Stimulated activated CD8-positive, alpha-beta memory T cell treated with anti-CD3 and anti-CD28 coated beads, Interleukin-7, amount 100 ng/mL, for 24 hours (primary cell): ENCODE measurements at places on chromosomes 6 and 20.

- DNase-seq = no peak
Observed at GRCh38 chr20:58690396-58691135, 2.0 kb upstream of the NPEPL1 start.

DNA sequence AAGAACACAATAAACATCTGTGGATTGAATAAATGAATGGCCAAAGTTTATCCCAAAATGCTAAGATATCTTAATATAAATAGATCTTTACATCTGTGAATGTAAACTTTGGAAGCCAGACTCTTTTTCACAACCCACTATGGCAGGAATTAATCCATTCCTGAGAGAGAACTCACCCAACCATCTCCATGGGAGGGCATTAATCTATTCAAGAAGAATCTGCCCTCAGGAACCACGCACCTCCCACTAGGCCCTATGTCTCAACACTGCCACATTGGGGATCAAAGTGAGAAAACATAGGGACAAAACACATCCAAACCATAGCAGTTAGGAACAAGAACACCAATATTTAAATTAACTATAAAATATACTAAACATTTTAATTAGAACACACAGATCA lies 3.4 kb downstream of the UBE3D start:
- no peak for DNase-seq

GRCh38 chr20:23200413-23200812 lies 114.3 kb upstream of the CD93 start:
- no peak for DNase-seq

DNA sequence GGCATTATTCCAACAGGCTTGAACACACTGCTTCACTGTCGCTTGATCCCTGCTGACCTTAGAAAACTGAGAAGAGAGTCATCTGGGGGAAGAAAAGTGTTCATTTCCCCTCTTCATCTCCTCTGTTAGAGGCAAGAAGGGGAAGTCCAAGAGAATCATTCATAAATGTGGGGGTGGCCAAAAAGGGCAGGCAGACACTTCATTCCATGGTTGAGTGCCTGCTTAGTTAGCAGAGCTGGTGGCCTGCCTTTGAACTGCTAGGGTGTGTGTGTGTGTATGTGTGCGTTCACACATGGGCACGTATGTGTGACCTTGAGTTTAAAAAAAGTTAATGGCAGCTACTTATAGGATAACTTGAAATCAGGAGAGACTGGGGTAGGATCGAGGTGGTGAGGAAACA lies 39.4 kb upstream of the RFPL4B start:
- DNase-seq = no peak

DNA sequence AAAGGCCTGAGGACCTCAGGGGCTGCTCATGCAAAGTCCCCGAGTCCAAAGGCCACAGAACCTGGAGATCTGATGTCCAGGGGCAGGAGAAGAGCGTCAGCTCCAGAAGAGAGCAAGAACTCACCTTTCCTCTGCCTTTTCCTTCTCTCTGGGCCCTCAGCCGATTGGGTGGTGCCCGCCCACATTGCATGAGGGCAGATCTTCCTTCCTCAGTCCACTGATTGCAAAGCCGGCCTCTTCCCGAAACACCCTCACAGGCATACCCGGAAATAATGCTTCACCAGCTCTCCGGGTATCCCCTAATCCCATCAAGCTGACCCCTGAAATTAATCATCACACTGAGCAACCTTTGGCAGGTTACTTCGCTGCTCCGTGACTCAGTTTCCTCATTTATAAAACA lies 33.4 kb downstream of the SPDEF start:
- DNase-seq = no peak
